Fibroblast of skin of right quadriceps (primary cell): ENCODE measurements at places on chromosomes 3 and 15.

GRCh38 chr15:25774871-25775270 is 88.3 kb downstream of the ATP10A start:
- DNase-seq: no peak

DNA sequence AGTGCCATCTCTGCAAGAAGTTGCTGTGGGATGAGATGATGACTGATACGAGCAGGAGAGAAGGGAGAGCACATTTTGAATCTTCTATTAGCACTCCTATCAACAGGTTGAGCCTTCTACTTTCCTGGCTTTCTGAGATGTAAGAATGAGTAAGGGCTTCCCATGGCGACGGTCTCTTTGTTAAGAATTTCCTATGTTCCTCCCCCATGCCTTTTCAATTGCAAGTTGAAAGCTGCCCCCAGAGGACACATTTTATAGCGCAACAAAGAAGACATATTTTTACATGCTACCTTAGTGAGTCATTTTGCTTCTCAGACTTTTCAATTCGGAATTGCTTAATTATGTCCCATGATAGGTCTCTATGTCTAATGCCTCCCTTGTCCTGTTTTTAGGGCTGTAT is 71.3 kb upstream of the LRTM1 start:
- DNase-seq: peak; percentile 92

GRCh38 chr3:53836084-53836872 is 9.9 kb downstream of the CHDH start:
- no peak for DNase-seq

GRCh38 chr3:196423044-196423781 is 9.0 kb downstream of the UBXN7 start:
- no peak for DNase-seq

GRCh38 chr15:57591237-57591821 is 375 bp upstream of the MYZAP start:
- no peak for DNase-seq

DNA sequence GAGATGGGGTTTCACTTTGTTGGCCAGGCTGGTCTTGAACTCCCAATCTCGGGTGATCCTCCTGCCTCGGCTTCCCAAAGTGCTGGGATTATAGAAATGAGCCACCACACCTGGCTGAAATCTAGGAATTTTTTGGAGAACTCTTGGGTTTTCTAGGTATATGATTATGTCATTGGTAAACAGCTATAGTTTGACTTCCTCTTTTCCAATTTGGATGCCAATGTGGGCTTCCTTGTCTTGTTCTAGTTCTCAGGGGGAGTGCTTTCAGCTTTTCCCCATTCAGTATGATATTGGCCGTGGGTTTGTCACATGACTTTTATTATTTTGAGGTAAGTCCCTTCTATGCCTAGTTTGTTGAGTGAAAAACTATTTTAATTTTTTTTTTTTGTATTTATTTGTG is 17.9 kb downstream of the KCNMB3 start:
- no peak for DNase-seq

GRCh38 chr3:4425055-4425454 is 42.0 kb downstream of the SUMF1 start:
- no peak for DNase-seq

- peak; percentile 95 for DNase-seq
Measured at GRCh38 chr3:100810671-100811070, 101.4 kb downstream of the TFG start.

- no peak for DNase-seq
Measured at GRCh38 chr3:139243710-139244109, 100.1 kb upstream of the MRPS22 start.

GRCh38 chr15:61069394-61070075 is 159.6 kb downstream of the RORA start:
- DNase-seq: peak; percentile 48

- peak; percentile 26 for DNase-seq
Measured at GRCh38 chr3:177062052-177062732, 135.1 kb downstream of the TBL1XR1 start.

- no peak for DNase-seq
Measured at GRCh38 chr3:12601072-12601471, 44.2 kb downstream of the MKRN2 start.

DNA sequence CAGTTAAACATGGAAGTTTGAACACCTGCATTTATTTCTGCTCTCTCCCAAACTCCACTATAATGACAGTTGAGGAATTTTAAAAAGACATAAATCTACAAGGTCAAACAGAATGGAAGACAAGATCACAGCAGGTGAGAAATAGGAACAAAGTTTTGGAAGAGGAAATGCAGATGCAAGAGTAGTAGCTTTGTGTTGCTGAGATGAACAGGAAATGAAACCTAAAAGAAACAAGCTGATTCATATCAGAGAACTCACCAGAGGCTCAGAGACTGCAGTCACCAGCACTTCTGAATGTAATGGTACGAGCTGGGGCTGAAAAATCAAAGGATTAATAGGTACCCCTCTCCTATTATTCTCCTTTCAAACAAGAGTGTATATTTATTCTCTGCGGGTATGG is 459.9 kb downstream of the RAP2B start:
- DNase-seq: no peak

DNA sequence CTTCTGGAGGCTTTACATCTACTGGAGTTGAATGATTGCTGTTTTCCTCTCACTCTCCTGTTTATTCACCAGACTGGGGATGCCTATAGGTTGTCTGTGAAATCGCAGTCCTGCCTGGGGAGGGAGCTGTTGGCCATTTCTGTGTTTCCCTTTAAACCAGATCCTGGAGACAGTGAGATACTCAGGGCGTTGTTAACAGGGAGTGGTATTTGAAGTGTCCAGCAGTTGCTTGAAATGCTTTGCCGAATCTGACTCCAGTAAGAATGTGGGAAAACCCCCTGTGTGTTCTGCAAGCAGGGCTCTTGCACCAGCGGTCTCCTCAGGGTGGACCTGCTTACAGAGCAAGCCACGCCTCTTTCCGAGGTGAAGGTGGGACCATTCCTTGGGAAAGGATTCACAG is 4.3 kb upstream of the LRRK1 start:
- DNase-seq: peak; percentile 3

DNA sequence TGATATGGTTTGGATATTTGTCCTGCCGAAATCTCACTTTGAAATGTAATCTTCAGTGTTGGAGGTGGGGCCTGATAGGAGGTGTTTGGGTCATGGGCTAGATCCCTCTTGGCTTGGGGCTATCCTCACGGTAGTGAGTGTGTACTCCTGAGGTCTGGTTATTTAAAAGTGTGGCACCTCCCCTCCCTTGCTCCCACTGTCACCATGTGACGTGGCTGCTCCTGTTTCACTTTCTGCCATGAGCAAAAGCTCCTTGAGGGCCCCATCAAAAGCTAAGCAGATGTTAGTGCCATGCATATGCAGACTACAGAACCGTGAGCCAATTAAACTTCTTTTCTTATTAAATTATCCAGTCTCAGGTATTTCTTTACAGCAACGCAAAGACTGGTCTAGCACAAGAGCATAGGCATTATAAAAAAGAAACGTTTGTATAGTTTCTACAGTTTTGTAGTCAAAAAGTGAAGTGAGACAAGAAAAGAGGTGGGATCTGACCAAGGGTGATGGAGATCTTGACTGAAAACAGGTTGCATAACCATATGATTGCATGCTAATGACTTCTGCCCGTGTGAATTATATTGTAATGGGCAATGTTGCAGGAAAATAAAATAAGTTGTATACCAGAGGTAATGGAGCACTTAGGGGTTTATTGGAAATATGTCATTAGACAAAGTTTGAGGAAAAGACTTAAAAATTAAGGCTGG is 28.5 kb upstream of the CLASP2 start:
- no peak for DNase-seq

DNA sequence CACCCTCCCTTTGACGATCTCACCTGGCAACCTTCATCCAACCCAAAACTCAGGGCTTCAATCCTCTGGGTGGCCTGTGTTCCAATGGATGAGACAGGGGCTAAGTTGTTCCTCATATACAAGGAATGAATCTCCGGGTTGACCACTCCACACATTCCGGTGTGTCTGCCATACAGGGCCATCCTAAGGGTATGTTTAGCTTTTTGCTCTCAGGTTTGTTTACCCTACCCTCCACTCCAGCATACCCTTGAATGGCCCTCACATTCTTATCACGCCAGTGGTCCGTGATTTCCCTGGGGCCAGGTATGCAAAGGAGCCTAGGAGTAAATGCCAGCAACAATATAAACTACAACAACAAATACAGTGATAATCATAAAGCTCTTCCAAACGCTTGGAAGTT is 45.7 kb upstream of the VGLL3 start:
- DNase-seq: no peak

DNA sequence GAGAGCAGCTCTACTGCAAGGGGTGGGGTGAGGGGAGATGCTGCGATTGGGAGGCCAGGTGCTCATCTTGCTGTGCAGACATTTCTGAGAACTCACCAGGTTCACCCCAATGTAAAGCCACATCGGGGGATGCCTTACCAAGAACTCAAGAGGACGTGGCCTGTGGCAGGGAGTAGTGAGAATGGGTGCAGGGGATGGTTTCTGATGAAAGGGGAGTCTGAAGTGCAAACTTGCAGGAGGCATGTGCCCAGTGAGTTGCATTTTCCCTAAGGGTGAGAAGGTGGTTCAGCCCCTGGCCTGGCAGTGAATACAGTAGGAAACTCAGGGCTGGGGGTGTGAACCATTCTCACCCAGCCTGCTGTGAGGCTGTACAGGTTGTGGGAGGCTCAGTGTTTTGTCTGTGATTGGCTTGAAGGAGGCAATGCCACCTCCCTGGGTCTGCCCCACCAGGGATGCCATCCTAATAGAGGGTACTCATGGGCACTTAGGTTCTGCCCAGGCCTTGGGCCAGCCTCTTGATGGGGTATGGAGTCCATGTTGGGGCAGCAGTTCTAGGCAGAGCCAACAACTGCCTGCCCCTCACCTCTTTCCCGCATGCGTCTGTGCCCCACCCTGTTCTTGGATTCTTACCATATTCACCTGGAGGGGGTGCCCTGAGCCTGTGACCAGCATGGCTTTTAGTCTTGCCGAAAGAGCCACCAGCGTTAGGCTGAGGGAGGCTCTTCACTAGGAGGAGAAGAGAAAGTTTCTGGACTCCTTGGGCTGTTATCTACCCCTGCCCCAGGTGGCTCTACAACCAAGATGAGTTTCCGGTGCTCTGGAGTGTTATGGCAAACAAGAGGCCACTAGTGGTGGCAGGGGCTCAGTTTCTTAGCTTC is 4.5 kb downstream of the HEMK1 start:
- DNase-seq: no peak

- no peak for DNase-seq
Measured at GRCh38 chr15:101131489-101132389, 120.1 kb downstream of the CHSY1 start.

GRCh38 chr15:89163271-89164055 is 57.9 kb downstream of the RLBP1 start:
- no peak for DNase-seq

DNA sequence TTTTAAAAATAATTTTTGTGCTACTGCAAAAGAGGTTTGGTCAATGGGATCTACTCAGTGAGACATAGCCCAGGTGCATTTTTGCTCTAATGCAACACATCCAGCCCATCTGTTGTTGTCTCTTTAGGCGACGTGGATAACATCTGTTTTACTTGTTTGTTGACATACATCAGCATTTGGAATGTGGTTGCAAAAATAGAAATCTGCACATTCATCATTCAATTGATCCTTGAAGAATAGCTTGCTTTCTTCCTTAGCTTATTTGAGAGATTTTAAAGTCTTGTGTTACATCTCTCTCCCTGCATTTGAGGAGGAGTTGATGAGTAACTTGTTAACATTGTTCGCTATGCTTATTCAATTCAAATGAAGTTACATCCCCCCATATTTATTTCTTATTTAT is 1202.3 kb downstream of the NSUN3 start:
- DNase-seq: no peak

DNA sequence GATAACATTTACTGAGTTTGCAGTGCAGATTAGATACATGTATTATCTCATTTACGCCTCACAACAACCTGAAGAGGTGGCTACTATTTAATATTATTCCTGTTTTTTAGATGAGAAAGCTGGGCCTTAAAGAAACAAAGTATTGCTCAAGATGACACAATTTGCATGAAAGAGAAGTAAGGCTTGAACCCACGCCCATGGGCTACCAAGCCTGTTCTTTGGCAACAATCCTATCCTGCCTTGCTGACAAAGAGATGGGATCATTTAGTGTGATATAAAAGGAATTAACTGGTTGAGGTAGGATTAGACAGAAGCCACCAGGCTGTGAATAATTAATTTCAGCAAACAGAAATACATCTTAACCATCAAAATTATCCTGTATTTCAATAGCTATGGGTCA is 9.2 kb upstream of the LDHAL6B start:
- DNase-seq: no peak

GRCh38 chr15:97745481-97746071 is 214.9 kb upstream of the ARRDC4 start:
- DNase-seq: peak; percentile 6

DNA sequence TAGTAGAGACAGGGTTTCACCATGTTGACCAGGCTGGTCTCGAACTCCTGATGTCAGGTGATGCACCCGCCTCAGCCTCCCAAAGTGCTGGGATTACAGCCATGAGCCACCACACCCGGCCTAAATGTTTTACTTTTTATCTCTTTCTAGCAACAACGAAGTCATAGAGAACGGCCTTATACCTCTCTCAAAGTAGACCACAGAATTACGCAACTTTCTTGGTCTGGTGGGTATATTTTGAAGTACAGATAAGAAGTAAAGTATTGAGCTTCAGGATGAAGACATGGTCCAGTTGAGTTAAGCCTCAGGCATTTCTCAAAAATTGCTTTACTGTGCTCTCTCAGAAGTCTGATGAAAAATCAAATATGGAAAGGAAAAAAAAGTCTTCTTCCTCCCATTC is 30.6 kb downstream of the FAM240A start:
- DNase-seq: no peak

DNA sequence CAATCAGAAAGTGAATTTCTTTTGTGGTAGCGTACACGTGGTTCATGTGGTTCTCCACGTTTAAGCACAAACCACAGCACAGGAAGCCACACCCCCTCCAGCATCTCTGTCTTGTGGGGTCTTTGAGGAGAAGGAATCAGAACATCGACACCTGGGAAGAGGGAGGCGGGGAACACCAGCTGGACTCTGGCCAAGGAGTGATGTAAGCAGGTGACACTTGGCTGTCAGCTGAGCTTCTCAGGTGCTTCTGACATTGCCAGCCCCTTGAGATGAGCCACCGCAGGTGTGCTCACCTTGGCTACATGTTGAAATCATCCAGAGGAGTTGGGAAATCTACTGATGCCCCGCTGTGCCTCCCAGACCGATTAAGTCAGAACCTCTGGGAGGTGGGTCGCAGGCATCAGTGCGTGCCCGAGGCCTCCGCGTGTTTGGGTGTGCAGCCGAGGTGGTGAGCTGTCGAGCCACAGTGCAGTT is 85.0 kb downstream of the FAM81A start:
- no peak for DNase-seq

DNA sequence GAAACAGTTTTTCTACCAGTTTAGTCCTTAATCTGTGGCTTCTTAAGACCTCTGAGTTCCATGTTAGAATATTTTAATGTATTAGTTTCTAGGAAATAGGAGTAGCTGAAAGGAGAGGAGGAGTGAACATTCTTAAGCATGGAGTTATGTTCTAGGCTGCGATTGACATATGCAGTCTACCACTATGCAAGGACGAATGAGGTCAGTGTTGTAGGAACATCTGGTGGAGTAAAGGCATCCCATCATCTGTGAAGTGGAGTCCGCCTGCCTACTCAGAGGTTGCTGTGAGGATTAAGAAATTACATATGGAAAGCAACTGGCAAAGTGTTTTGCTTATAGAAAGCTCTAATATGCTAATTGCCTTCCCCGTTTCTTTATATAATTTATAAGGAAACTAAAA is 45.1 kb downstream of the SNAPC5 start:
- no peak for DNase-seq

- DNase-seq: no peak
Measured at GRCh38 chr3:109924196-109924595, 586.9 kb upstream of the DPPA4 start.

- DNase-seq: no peak
Measured at GRCh38 chr15:83585601-83586335, 68.2 kb upstream of the ADAMTSL3 start.

- DNase-seq: no peak
Measured at GRCh38 chr15:77608774-77609173, 23.9 kb downstream of the LINGO1 start.
